Epithelial cell of umbilical artery (primary cell): ENCODE measurements at places on chromosomes 12 and 14. TPM values are rescaled to one million over a fixed set of nuclear protein-coding genes. Genes with fewer than 3 reads are reported as not detected.

Gene LUM
- 2.3 and 7.1 TPM in 2 replicates for total RNA-seq

Gene HRK
- not detected in 2 replicates for total RNA-seq

Gene REM2
- under 0.01 TPM in 1 of 2 replicates, not detected in the other for total RNA-seq

Gene NIN
- 33.5 and 33.6 TPM in 2 replicates for total RNA-seq

Gene ACOT4
- total RNA-seq = under 0.01 and 0.61 TPM in 2 replicates

Gene FSCB
- total RNA-seq = not detected in 2 replicates

Gene TAS2R20
- 1.6 and 2.4 TPM in 2 replicates for total RNA-seq

Gene SOAT2
- not detected in 2 replicates for total RNA-seq

Gene GARIN6
- total RNA-seq = not detected in 2 replicates

Gene GLIPR1
- 20.8 and 36.9 TPM in 2 replicates for total RNA-seq

Gene UBR7
- 32.5 and 35.6 TPM in 2 replicates for total RNA-seq

Gene CMTM5
- not detected in 2 replicates for total RNA-seq

Gene ITGA5
- 746 and 1,015 TPM in 2 replicates for total RNA-seq

Gene DRAM1
- total RNA-seq = 31.5 and 46.5 TPM in 2 replicates

Gene ABCD4
- 28.3 and 48.8 TPM in 2 replicates for total RNA-seq
